ENCODE measurements at places on chromosomes 1 and 21.

DNA sequence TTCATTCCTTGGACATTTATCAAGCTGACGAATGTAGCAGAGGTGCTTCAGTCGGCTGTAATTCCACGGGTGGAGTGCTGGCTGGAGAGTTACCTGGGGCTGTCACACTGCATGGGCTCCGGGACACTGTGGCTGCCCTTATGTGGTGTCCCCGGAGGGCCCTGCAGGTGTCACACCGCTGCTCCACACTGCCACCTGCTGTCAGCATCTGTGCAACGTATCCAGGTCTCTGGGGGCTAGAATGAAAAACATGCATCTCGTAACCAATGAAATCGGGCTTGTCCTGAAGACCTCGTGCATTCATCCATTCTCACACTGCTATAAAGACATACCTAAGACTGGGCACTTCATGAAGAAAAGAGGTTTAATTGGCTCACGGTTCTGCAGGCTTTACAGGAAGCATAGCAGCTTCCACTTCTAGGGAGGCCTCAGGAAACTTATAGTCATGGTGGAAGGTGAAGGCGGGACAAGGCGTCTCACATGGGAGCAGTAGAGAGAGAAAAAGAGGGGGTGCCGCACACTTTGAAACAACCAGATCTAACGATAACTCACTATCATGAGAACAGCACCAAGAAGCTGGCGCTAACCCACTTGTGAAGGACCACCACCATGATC is 46.7 kb upstream of the PCBP3 start:
- DNase-seq, result peak; percentile 69

- no peak for DNase-seq
Observed at GRCh38 chr1:8663915-8664329, 153.5 kb downstream of the RERE start.

DNA sequence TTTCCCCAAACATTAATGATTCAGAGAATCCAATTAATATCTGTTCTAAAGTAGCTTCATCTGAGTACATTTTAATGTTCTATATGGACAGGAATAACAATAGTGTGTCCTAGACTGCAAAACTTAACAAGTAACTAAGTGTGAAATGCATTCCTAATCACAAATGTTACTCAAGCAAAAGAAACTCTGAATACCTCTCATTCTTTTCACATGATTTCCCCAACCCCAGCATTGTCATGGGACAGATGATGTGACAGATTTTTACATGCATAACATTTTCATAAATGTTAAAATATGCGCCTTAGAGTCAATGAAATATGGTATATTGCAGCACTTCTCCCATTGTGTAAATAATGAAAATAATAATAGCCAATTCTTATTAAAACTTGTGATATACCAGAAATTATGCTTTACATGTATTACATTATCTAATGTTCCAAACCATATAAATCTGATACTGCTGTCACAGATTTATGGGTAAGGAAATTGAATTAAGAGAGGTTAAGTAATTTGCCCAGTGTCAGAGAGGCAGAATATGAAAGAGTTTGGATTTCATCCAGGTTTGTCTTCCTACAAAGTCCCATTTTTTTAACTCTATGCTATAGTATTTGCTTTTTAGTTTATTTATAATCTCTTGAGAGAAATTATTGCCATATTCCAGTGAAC is 269.4 kb downstream of the LRRC7 start:
- DNase-seq, result no peak

- DNase-seq, result no peak
Observed at GRCh38 chr1:203990118-203990517, 82.8 kb upstream of the SOX13 start.

DNA sequence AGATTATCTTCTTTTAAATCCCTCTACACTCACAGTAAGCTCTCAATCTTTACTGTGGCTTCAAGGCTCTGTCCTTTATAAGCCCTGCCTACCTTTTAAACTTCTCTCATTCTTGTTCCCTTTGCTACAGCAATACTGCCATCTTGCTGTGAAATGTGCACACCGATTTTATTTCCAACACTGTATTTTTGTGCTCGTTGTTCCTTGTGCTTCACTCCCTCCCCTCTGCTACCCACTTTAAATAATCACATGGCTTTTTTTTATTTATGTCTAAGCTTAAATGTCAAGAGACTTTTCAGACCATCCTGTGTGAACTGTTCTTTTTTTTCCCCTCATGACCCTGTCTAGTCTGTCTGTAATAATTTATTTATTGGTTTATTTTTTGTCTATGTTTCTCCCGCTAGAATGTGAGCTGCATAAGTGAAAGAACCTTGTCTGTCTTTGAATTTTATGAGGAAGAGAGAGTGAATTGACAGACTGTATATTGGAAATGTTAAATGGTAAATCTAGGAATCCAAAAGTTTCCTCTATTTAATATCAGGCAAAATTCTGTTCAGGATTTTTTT is 45.7 kb downstream of the ABCD3 start:
- no peak for DNase-seq

GRCh38 chr1:6918186-6918924 is 133.1 kb downstream of the CAMTA1 start:
- no peak for DNase-seq

- DNase-seq, result no peak
Observed at GRCh38 chr1:25654109-25654660, 37.6 kb downstream of the MAN1C1 start.

DNA sequence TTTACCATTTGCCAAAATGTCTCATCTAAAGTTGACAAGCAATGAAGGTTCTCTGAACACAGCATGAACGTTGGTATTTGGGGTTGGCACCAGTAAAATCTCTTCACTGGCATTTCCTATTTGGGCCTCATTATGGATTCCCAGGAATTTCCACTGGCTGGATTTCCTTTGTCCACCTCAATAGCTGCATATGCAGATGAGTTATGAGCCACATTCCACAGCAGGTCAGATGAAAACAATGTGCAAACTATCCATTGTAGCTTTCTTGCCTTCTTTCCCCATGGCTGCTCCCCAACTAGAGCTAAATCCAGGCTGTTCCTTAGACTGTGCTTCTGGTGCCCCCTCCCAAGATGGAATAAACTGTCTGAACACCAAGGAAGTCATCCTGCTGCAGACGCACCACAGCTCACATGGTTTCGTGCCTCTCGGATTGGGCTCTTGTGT is 168.1 kb upstream of the FGGY start:
- DNase-seq, result no peak

DNA sequence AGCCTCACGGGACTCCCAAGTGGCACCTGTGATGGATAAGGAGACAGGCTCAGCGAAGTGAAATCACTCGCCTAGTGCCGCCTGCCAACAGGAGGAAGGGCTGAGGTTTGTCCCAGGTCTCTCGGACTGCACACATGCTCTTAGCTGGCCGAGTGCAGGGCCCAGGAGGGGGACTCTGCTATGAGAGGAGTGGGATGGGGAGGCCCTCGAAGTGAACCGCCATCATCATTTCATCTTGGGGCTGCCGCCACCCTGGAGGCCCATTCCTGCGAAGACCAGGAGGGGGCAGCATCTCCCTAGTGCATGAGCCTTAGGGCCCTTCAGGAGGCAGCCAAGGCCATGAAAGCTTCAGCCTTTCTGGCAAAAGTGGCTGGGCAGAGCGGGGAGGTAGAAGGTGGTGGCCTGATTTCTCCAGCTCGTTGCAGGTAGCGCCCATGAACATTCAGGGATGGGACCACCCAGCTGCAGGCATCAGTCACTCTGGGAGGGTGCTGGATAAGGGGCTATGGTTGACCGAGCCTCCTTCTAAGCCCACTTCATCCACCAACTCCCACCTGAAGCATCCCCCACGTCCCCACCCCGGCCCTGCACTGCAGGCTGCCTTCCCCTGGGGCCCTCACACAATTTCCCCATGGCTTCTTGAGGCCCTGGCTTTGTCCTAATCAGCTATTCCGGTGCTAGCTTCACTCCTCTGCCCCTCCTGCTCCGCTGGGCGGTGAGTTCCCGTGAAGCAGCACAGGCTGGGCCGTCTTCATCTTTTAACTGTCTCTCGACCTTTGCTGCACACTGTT is 17.2 kb upstream of the RASSF5 start:
- DNase-seq, result peak; percentile 61

DNA sequence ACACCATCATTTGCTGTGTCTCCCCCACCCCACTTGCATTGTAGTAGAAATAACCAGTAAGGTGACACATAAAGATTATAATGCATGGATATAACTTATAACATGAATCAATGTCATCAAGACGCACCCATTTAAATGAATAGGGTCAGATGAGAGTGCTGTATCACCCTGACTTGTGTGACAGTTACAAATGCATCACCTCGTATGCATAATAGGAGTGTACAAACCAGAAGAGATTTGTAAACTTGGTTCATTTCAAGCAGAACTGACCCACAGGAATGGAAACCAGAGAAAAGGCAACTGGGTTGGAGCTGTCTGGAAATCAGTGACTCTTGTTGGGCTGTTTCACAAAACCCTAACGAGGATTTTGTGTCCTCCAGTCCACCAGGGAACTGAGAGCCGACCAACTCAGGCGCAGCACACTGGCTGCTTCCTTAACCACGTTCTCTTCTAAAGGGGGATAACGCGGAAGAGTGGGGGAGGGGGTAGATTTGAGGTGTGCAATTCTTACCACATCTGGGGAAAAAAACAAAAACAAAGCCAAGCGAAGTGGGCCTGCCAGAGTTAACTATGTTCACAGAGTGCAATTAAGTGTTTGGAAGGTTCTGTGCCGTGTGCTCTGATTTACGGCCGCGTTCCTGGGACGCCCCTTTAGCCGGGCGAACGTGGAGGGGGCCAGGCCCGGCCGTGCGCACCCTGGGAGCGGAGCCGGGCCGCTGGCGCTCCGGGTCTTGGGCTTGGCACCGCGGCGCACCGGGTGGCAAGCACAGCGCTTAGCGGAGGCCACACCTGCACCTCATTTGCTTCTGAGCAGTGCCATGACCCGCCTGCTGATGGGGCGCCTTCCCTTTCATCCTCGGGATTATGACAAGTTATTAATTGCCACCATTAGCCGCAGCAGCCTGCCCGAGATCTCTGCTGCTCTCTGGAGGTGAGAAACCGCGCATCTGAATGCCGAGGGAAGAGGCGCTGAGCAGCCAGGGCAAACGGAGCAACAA is 248.8 kb upstream of the FOXD3 start:
- no peak for DNase-seq

GRCh38 chr1:149884433-149885338 is 14.7 kb upstream of the BOLA1 start:
- DNase-seq, result no peak

GRCh38 chr1:243434594-243434993 is 178.8 kb downstream of the SDCCAG8 start:
- no peak for DNase-seq

GRCh38 chr1:44521378-44522080 is 116.5 kb downstream of the RNF220 start:
- DNase-seq, result no peak

DNA sequence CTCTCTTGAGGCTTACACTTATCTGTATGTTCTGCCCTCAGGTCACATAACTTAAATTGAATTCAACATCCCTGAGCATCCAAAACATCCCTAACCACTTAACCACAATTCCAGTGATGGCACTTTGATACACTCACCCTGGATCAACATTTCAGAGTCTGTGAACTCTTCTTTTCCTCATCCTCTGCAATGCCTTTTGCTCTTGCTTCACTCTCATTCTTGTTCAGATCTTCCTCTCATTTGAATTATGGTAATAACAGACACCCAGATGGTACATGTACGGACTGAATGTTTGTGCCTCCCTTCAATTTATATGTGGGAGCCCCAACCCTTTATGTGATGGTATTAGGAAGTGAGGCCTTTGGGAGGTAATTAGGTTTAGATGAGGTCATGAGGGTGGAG is 33.4 kb downstream of the PTGER3 start:
- DNase-seq, result no peak

DNA sequence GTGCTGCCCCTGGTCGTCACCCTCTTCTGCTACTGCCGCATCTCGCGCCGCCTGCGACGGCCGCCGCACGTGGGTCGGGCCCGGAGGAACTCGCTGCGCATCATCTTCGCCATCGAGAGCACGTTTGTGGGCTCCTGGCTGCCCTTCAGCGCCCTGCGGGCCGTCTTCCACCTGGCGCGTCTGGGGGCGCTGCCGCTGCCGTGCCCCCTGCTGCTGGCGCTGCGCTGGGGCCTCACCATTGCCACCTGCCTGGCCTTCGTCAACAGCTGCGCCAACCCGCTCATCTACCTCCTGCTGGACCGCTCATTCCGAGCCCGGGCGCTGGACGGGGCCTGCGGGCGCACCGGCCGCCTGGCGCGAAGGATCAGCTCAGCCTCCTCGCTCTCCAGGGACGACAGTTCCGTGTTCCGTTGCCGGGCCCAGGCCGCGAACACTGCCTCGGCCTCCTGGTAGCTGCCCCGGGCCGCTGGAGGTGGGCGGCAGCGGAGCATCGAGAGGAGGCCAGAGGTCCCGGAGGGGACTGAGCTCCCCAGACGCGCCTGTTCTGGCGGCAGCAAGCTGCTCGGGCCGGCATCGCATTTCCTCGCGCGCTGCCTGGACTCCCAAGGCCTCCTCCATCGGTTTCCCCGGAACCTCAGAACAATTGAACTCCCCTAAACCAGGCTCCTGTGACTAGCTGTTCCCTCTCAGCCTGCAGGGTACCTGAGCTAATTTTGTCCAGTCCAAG is 1.1 kb downstream of the GPR25 start:
- DNase-seq, result no peak

GRCh38 chr1:17915511-17916197 is 160.5 kb downstream of the ACTL8 start:
- no peak for DNase-seq

- DNase-seq, result no peak
Observed at GRCh38 chr1:197706601-197707000, 68.7 kb downstream of the DENND1B start.

DNA sequence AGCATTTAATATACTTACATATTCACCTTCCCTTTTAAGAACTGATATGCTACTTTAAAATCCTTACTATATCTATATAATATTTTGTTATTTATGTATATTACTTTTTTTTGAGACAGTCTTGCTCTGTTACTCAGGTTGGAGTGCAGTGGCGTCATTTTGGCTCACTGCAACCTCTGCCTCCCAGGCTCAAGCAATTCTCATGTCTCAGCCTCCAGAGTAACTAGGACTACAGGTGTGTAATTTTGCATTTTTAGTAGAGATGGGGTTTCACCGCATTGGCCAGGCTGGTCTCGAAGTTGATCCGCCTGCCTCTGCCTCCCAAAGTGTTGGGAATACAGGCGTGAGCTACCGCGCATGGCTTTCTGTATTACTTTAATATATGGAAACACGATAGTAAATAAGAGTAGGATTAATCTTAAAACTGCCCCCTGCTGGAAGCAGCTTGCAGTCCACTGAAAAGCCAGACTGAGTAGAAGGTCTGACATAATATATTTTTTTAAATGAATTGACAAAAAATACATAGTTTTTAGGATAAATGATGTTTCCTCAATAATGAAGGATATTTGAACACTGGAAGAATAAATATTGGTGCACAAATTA is 24.4 kb downstream of the RCAN3 start:
- no peak for DNase-seq

GRCh38 chr1:7550261-7550865 is 220.7 kb upstream of the VAMP3 start:
- no peak for DNase-seq

DNA sequence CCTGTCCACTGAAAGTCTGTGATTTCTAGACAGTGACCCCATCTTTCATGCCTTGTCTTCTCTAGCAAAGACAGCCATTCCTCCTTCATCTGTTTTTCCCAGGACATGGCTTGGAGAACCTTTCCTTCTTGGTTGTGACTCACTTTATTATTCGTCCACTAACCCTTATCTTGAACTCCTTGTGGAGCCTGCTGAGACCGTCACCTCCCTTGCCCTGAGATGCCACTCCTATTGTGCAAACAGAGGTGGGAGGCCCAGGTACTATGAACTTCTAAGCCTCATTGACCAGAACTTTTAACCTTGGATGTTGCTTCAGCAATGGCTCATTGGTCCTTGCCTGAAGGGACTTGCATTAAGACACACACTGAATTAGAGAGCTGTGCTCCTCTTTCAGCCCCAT is 117.5 kb downstream of the FOXD2 start:
- DNase-seq, result no peak

- DNase-seq, result no peak
Observed at GRCh38 chr1:154784924-154785531, 85.1 kb downstream of the KCNN3 start.
